Stimulated activated CD8-positive, alpha-beta memory T cell treated with anti-CD3 and anti-CD28 coated beads, Interleukin-4, amount 100 ng/mL, for 1 hour (primary cell): ENCODE measurements at places on chromosomes 1 and 21.

DNA sequence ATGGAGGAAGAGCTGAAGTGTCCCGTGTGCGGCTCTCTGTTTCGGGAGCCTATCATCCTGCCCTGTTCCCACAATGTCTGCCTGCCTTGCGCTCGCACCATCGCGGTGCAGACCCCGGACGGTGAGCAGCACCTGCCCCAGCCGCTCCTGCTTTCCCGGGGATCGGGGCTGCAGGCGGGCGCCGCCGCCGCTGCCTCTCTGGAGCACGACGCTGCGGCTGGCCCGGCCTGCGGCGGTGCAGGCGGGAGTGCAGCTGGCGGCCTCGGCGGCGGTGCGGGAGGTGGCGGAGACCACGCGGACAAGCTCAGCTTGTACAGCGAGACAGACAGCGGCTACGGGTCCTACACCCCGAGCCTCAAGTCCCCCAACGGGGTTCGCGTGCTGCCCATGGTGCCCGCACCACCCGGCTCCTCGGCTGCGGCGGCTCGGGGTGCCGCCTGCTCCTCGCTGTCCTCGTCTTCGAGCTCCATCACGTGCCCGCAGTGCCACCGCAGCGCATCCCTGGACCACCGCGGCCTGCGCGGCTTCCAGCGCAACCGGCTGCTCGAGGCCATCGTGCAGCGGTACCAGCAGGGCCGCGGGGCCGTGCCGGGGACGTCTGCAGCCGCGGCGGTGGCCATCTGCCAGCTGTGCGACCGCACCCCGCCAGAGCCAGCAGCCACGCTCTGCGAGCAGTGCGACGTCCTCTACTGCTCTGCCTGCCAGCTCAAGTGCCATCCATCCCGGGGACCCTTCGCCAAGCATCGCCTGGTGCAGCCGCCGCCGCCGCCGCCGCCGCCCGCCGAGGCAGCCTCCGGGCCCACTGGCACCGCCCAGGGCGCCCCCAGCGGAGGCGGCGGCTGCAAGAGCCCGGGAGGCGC is 1.3 kb downstream of the TRIM67 start:
- no peak for DNase-seq

GRCh38 chr1:48084826-48085225 is 87.6 kb upstream of the TRABD2B start:
- DNase-seq = no peak

GRCh38 chr1:179121159-179121938 is 39.5 kb downstream of the TOR3A start:
- no peak for DNase-seq

DNA sequence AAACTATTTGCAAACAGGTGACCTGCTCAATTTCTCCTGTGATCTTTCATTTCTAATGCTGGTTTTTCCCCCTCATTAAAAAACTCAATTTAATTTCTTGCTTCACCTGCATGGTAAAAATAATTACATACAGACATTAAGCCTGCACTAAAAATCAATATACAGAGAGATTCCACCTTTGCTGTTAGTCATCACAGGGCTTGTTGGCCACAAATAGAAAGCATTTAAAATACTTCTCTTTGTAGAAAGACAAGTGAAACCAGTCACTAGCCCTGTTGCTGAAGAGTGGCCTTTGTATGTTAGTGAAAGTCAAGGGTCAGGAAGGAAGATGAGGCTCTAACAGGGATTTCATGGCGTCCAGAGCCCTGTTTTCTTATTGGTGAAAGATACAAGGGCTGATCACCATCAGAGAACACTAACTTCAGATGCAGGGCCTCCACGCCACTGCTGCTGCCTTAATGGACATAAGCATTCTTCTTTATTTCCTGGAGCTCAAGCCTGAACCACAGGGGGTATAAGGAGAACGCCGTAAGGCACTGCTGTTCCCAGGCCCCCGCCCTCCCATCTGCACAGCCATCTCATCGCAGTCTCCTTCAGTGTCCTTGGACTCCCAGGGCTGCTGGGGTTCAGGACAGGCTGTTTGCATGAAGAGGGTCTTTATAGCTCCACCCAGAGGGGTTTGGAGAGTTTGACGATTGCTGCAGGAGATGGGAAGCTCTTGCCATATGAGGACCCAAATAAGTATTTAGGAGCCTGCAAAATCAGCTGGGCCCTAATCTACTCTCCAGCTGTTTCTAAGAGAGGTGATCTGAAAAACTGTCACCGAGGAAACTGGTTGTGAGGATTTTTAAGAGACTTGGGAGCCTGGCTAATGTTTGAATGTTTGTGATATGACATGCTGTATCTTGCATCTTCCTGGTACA is 117.3 kb upstream of the IRF2BP2 start:
- DNase-seq = no peak

GRCh38 chr1:172941471-172941870 is 109.3 kb downstream of the TNFSF18 start:
- DNase-seq = no peak

GRCh38 chr1:3034162-3034561 is 12.9 kb downstream of the ACTRT2 start:
- no peak for DNase-seq

GRCh38 chr1:84164567-84165021 is 20.5 kb downstream of the PRKACB start:
- no peak for DNase-seq

DNA sequence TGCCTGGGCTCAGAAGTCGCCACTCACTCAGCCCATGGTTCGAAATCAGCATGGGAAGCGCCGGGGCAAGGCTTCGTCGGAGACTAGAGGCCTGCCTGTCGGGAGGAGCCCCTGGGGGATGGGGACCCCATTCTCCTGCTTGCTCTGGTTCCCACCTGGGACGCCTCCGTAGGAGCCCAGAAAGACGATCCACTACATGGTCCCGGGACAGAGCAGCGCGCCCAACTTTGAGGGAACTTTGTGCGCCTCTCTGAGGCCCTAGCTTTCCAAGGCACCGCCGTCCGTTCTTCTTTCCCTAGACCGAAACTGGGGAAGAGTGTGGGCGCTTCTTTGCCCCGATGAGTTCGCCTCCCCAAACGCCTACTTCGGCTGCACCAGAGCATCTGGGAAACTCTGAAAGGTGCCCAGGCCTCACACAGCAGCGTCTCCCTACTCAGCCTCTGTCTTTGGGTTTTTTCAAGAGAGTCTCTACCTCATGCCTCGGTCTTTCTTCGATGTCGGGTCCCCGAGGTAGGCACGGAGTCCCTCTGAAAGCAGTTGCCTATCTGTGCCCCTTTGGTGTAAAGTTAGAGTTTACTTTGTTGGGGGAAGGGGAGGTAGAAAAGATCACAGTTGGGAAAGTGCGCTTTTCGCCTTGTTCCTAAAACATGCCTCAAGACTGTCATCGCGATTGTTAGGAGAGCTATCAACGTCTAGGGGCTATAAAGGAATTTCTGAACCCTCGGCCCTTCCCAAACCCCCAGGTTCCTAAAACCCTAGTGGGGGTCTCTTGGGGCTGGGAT is 14.0 kb downstream of the NR5A2 start:
- no peak for DNase-seq
